Stimulated activated CD8-positive, alpha-beta memory T cell treated with anti-CD3 and anti-CD28 coated beads, Interleukin-2, amount 100 ng/mL, for 1 hour (primary cell): ENCODE measurements at places on chromosomes 1 and 21.

DNA sequence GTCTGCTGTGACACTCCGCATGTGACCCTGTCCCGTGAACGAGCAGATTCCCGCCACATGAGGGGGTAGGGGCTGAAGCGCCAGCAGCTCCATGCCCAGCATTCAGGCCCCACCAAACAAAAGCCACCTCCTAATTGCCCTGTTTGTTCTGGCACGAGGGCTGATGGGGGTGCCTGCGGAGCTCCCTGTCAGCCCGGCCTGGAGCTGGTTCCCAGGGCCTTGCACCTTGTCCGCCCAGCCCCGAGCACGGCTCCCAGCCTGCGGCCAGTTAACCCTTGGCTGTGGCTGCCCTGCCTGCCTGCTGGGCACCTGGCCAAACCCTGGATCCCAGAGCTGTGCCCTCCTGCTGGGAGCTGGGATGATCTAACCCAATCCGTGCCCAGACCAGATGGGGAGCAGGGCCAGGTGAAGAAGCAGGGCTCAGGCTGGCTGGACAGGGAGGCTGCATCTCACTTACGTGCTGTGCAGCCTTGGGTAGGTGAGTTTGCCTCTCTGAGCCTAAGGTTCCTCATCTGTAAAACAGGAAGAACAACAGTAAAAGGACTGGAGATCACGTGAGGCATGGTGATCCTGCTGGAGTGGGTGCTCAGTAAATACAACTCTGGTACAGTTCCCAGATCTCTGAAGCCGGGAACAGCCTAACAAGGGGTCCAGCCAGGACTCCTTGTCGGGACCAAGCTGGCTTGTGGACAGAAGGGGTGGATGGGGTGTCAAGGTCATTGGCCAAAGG is 110.9 kb upstream of the IFFO2 start:
- no peak for DNase-seq

GRCh38 chr21:27224169-27224568 is 257.3 kb upstream of the ADAMTS5 start:
- no peak for DNase-seq

DNA sequence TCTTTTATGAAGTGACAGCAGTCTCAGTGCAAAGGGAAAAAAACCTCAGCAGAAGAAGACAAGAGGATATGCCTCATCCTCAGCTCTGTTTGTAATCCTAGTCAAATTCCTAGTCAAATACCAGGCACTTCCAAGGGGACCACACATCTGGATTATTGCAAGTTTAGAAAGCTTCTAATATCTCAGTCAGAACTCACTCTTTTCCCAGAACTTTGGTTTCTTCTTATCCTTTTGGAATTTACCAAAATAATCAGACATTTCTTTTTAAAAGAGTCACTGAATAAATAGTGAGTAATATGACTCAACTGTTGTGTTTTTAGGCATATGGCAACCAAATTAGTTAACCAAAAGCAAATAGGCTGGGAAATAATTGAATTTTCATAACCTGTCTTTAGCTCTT is 47.8 kb downstream of the PRRX1 start:
- no peak for DNase-seq

DNA sequence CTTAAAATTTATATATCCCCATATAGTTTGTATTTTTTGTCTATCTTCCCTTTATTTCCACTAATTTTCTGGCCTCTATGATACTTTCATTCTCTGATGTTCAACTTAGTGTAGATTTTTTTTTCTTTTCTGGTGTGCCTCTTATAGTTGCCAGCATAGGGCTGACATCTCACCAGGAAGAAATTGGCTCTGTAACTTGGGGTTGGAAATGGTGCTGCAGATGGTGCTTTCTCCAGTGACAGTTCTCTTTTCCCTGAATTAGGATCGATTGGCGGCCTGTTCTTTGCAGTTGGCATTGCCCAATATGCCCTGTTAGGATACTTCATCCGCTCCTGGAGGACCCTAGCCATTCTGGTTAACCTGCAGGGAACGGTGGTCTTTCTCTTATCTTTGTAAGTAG is 50.3 kb downstream of the SLC22A15 start:
- no peak for DNase-seq

- no peak for DNase-seq
Observed at GRCh38 chr1:52628614-52629324, 4.2 kb upstream of the SHISAL2A start.

DNA sequence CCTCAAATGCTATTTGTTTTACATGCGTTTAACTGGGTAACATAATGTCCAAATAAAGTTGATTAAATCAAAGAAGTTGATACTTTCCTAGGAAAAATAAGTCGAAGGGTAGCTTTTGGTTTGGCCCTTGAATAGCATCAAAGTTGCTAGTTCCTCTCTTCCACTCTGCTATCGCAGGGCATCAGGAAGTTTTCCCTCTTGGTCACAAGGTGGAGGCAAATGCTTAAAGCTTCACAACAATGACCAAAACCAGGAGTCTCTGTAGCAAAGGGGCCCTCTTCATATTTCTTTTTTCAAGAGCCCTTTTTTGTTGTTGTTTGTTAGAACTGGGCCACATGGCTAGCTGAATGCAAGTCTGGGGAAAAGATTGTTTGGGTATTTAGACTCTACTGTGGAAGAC is 668.4 kb downstream of the KCNT2 start:
- DNase-seq = no peak

GRCh38 chr1:32919811-32920733 is 18.9 kb upstream of the TMEM54 start:
- DNase-seq = no peak

GRCh38 chr1:201906336-201906735 is 17.6 kb downstream of the SHISA4 start:
- DNase-seq = no peak

- no peak for DNase-seq
Observed at GRCh38 chr21:15289896-15290841, 225.4 kb upstream of the NRIP1 start.

GRCh38 chr1:248627971-248628844 is 6.7 kb downstream of the OR2T11 start:
- DNase-seq = no peak

GRCh38 chr1:19469004-19469403 is 16.3 kb downstream of the CAPZB start:
- no peak for DNase-seq

DNA sequence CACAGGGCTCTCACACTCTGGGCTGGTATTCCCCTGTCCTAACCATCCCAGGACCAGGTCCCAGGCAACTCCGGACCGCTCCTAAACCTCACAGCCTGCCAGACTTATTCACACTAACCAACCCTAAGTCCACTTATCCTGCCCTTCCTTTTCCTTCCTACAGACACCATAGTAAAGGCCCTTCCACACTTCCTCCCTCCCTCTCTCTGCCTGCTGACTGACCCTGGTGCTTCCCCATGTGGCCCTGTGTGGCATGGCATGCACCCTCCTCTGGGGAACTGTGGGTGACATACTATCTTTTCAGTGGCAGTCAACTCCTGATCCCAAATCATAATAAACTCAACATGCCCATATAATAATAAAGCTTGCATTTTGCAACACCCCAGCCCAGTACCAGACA is 155.1 kb upstream of the DNAH14 start:
- DNase-seq = no peak

GRCh38 chr21:43997766-43998742 is 14.1 kb upstream of the TRAPPC10 start:
- no peak for DNase-seq

DNA sequence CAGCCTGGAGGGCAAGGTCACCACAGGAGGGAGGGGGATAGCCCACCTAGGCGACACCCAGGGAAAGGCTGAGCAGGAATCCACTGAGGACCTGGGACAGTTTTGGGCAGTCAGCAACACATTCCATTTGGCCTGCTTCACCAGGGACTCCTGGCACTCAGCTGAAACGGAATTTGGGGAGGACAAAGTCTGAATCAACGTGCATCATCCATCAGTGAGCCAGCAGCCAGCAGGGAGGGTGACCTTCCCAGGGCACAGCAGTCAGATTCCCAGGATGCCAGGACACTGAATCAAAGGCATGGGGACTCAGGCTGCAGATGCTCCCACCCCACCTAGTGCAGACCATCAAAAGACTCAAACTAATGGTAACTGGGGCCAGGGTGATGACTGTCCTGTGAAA is 4.6 kb downstream of the SH3BP5L start:
- DNase-seq = no peak

GRCh38 chr1:186532466-186532865 is 71.6 kb upstream of the PDC start:
- no peak for DNase-seq

DNA sequence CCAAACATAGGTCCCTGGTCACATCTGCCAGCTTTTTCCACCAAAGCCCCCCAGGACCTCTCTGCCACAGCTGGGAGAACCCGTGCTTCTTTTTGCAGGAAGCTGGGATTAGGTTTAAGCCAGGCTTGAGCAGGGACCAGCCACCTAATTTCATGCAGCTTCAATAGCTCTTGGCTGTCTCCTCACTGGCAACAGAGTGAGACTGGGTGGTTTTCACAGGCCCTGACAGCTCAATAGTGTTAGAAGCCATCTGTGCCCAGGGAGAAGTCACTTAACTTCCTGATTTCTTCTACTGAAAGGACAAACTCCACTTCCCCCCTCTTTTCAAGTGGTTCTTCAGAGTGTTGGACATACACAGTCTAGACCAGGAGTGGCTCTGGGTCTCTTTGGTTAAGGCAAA is 20.4 kb upstream of the SRSF4 start:
- no peak for DNase-seq

- no peak for DNase-seq
Observed at GRCh38 chr1:39122056-39122455, 82.4 kb upstream of the MACF1 start.

GRCh38 chr1:22709891-22710700 is 543 bp upstream of the EPHB2 start:
- DNase-seq = no peak

DNA sequence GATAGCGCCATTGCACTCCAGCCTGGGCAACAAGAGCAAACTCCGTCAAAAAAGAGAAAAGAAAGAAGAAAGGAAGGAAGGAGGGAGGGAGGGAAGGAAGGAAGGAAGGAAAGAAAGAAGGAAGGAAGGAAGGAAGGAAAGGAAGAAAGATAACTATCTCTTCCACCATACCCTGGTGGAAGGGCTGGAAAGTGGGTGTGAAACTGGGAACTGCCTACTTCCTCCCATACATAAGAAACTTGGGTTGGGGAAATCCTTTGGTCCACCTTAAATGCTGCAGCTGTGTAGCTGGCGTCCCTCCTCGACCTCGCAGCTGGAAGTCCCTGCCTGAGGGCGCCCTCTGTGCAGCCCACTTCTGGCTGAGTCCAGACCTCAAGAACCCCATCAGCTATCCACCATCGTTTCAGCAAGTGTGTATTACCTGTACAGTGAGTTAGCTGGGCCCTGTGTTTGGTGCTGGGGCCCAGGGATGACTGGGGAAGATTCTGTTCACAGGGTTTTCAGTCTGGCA is 4.6 kb upstream of the FAM167B start:
- no peak for DNase-seq

- no peak for DNase-seq
Observed at GRCh38 chr1:63848733-63849132, 74.9 kb downstream of the ROR1 start.

DNA sequence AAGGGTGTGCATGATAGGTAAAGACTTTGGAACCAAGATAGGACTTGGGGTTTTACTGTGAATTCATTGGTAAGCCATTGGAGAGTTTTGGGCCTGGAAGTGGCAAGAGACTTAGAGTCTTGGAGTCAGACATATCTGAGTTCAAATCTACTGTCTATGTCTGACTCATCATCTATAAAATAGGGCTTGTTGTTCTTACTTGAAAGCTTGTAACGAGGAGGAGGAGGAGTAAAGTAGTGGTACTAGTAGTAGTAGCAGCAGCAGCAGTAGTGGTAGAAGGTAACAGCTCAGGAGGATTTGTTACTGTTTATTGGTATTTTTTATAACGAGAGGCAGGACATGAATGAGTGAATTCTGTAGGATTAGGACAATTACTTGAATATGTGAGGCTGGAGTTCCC is 62.7 kb downstream of the CACHD1 start:
- no peak for DNase-seq

- peak; percentile 33 for DNase-seq
Observed at GRCh38 chr1:54810153-54810942, 9.2 kb upstream of the TTC22 start.
